IPS DF 6.9 (cell line): ENCODE measurements at places on chromosomes 3 and 15.

GRCh38 chr3:126781406-126781805 lies 77.4 kb downstream of the CHCHD6 start:
- DNase-seq, result no peak

DNA sequence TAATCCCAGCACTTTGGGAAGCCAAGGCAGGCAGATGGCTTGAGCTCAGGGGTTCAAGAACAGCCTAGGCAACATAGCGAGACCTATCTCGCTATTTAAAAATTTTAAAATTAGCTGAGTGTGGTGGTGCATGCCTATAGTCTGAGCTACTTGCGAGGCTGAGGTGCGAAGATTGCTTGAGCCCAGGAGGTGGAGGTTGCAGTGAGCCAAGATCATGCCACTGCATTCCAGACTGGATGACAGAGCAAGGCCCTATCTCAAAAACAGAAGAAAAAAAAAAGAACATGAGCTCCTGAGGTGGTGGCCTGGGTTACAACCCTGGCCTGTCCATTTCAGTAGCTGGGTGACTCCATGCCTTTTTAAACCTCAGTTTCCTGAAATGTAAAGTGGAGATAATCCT lies 7.2 kb downstream of the DNASE1L3 start:
- DNase-seq, result no peak

DNA sequence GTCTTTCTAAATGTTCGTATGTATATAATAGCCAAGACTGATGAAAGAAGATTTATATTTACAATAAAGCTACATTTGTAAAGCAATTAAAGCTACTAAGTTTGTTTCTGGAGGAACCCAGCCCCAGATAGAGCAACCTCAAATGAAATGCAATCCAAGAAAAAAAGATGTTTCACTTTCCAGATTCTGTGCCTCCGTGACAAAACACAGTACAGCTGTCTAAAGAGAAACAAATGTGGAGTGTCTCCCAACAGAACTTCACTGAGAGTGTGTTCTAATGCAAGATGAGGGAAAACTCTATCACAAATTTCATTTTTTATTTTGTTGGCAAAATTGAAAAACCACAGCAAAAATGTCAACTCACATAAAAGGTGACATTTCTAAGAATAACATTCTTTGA lies 317.0 kb downstream of the OCA2 start:
- no peak for DNase-seq

DNA sequence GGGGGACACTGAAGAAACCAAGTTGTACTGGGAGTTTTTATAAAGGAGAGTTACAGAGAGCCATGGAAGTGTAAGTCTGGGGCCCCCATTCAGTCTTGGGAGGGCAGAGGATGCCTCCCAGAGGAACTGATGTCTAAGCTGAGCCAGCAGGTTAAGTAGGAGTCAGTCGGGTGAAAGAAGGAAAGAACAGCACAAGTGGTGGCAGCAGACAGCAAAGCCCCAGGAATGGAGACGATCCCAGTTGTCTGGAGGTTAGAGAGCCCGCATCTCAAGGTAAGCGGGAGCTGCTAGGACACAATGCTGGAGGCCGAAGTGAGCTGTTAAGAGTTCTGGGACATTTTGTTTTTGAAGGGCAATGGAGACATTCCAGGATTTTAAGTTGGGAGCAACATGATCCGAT lies 88.8 kb downstream of the TAMM41 start:
- no peak for DNase-seq

- no peak for DNase-seq
Measured at GRCh38 chr3:57659806-57660439, 33.0 kb downstream of the DENND6A start.

- DNase-seq, result no peak
Measured at GRCh38 chr3:16992198-16992597, 107.4 kb downstream of the PLCL2 start.
